ENCODE measurements at places on chromosomes 13 and 19. TPM values are rescaled to one million over a fixed set of nuclear protein-coding genes. Genes with fewer than 3 reads are reported as not detected.

The PNMA8B gene
- total RNA-seq, result 2.1 TPM

The RASA3 gene
- 7.6 TPM for total RNA-seq

- H3K27me3 ChIP-seq, result no peaks in the 10 kb centered on the region
- peaks cover 8% of the 10 kb centered on the region for H3K4me1 ChIP-seq
- H3K4me3 ChIP-seq, result no peak overlapping the region
Measured at GRCh38 chr19:18364826-18365528, 21.0 kb upstream of the GDF15 start.

DNA sequence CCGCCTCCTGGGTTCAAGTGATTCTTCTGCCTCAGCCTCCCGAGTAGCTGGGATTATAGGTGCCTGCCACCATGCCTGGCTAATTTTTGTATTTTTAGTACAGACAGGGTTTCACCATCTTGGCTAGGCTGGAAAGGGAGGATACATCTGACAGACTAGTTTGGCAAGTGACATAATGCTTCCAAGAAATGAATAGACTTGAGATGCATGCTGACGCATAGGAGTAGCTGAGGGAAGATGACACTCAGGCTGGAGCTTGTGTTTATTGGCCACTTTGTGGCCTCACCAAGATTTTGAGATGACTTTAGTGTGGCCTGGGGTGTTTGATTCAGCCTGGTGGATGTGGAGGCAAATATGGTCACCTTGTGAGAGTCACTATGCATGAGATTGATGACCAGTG is 4.0 kb downstream of the ZNF586 start:
- no peak for DNase-seq
- peaks cover 13% of the 10 kb centered on the region for H3K4me1 ChIP-seq
- H3K4me3 ChIP-seq, result no peak overlapping the region
- peaks cover 68% of the 10 kb centered on the region for H3K36me3 ChIP-seq
- H3K27ac ChIP-seq, result no peak overlapping the region
- H3K27me3 ChIP-seq, result no peaks in the 10 kb centered on the region

GRCh38 chr13:33015241-33015668 is 968 bp upstream of the KL start:
- peaks cover 66% of the 10 kb centered on the region for H3K27me3 ChIP-seq
- no peak for DNase-seq
- peak overlapping the region; percentile 66 for H3K4me3 ChIP-seq
- H3K27ac ChIP-seq, result no peak overlapping the region

DNA sequence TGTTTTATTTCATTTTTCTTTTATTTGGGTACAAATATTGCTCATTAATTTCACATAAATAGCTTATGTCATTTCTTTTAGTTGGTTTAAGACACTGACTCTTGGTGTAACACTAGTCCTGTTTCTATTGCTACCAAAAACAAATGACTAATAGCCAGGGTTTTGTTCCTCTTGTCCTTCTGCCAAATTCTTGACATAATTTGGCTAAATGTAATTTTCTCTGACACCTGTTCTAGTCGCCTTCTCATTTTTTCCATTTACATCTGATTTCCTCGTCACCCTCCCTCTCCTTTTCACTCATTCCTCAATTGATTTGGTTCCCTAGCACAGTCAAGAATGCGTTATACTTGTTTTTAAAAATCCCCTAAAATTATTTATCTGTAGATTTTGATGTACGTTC is 1718.7 kb downstream of the EFNB2 start:
- DNase-seq, result no peak
- no peak overlapping the region for H3K27ac ChIP-seq
- H3K4me1 ChIP-seq, result no peaks in the 10 kb centered on the region
- H3K36me3 ChIP-seq, result no peaks in the 10 kb centered on the region
- H3K4me3 ChIP-seq, result no peak overlapping the region

DNA sequence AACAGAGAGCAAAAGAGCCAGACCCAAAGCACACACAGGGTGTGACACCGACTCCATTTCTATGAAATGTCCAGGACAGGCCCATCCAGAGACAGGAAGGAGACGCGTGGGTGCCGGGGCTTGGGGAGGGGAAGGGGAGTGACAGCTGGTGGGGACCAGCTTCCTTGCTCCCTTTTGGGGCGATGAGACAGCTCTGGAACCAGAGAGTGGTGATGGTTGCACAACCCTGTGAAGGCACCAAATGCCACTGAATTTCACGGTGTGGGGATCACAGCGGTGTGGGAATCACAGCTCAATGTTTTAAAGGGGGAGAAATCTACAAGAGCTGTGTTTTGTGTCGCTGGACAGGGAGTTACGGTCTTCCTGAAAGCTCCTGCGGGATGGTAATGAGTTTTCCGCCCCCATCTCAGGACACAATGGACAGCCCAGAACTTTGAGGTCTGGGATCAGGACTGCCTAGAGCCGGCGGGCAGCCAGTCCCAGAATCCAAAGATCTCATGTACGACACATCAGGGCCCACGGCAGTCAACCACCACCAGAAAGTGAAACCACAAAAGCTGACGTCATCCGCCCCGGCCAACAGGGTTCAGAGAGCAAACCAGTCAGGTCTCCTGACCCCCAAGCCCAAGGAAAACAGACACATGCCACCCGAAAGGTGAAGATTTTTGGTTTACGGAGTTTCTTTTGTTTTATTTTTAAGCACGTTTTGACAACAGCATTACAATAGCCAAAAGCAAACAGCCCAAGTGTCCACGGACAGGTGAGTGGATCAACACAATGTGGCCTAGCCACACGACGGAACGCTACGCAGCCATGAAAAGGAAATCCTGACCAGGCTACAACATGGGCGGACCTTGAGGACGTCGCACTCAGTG is 7.3 kb downstream of the SGTA start:
- H3K27ac ChIP-seq, result peak overlapping the region; percentile 84
- peaks cover 7% of the 10 kb centered on the region for H3K36me3 ChIP-seq
- H3K4me1 ChIP-seq, result peaks cover 1% of the 10 kb centered on the region
- H3K4me3 ChIP-seq, result no peak overlapping the region

DNA sequence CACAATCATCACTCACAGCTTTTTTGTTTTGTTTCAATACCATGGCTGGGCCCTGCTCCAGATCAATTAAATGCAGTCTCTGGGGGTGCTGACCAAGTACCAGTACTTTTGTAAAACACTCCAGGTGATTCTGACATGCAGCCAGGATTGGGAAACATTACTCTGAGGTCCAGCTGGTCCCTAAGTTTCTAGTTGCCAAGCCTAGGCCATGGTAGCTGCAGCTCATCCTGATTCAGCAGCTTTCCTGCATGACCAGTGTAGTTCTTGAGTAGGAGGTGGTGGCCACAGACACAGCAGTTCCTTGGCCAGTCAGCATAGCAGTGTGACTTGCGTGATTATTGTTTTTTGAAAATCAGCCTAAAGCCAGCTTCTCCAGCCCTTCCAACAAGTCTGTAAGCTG is 859.1 kb downstream of the DIAPH3 start:
- DNase-seq, result no peak
- H3K27me3 ChIP-seq, result no peaks in the 10 kb centered on the region
- no peaks in the 10 kb centered on the region for H3K4me1 ChIP-seq
- no peak overlapping the region for H3K4me3 ChIP-seq
- H3K27ac ChIP-seq, result no peak overlapping the region

DNA sequence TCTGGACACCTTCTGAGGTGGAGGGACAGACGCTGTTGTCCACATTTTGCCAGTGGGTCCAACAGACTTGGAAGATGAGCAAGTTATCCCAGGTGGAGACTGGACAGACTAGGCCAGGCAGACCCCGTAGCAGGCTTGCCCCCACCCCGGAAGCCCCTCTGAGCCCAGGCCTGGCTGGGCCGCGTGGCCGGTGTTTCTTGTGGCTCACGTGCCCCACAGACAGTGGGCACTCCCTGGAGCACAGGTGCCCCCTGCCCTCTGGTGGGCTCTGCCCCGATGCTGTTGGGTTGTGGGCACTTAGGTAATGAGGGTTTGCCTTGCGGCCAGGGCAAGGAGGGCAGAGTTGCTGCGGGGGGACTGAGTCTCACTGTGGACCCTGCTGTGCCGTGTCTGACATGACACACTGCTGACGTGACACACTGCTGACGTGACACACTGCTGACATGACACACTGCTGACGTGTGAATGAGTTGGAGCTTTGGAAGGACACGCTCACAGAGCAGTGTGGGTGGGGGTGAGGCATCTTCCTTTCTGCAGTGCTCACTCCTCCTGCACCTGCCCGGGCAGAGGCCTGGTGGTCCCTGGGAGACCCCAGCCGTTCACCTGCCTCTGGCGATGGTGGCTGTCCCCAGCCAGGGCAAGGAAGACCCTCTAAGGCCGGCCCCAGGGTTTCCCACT is 25.1 kb downstream of the DOT1L start:
- H3K27ac ChIP-seq, result no peak overlapping the region
- peaks cover 3% of the 10 kb centered on the region for H3K4me1 ChIP-seq
- DNase-seq, result no peak
- no peaks in the 10 kb centered on the region for H3K27me3 ChIP-seq
- peaks cover 19% of the 10 kb centered on the region for H3K36me3 ChIP-seq

DNA sequence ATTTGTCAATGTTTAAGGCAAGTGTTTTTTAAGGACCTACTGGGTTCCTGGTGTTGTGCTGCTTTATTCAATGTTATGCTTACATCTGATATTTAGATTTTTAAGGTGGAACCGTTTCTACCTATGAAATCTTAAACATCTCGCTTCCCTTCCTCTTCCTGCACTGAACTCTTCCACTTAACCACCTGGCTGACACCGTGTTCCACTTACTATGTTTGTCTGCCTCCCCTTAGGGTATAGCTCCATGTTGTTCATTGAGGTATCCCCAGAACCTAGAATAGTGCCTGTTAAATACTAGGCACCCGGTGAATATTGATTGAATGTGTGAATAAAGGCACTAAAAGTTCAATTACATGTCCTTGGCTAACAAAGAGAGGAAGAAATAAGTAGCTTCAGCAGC is 104.9 kb downstream of the RNF17 start:
- peaks cover 6% of the 10 kb centered on the region for H3K27me3 ChIP-seq
- DNase-seq, result no peak
- no peak overlapping the region for H3K4me3 ChIP-seq
- peaks cover 5% of the 10 kb centered on the region for H3K4me1 ChIP-seq
- H3K27ac ChIP-seq, result no peak overlapping the region

DNA sequence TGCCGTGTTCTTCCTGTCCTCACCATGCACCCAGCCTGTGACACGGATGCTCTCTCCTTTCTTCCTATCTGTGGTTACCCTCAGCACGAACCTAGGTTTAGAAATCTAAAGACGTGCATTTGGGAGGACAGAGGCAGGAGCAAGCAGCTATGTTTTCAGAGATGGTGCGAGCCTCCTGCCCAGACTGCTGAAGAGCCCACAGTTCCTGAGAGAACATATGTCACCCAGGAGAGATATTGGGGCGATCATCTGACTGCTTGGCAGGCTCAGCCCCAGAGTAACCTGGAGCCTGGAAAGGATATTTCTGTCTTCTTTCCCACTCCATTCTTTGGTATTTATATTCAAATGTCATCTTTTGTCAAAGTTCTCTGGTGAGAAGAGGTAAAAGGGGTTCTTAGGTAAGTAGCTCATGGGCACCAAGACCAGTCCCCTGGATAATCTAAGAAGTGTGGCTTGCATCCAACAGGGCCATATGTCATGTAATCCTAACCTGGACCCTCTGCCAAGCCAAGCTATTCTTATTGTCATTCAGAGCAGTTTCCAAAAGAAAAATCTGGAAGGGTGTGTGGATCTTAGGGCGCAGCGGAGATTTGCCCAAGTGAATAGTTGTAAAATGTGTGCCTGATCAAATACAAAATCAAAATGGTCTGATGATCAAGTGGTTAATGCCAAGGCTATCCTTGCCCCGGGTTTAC is 59.5 kb downstream of the FGF9 start:
- peaks cover 7% of the 10 kb centered on the region for H3K27me3 ChIP-seq
- DNase-seq, result no peak
- no peak overlapping the region for H3K4me3 ChIP-seq
- H3K4me1 ChIP-seq, result no peaks in the 10 kb centered on the region
- peaks cover 2% of the 10 kb centered on the region for H3K36me3 ChIP-seq

- H3K36me3 ChIP-seq, result peaks cover 10% of the 10 kb centered on the region
- H3K27ac ChIP-seq, result no peak overlapping the region
- H3K4me1 ChIP-seq, result peaks cover 14% of the 10 kb centered on the region
- no peak overlapping the region for H3K4me3 ChIP-seq
- DNase-seq, result no peak
Measured at GRCh38 chr13:49251326-49251725, 3.6 kb downstream of the CDADC1 start.

DNA sequence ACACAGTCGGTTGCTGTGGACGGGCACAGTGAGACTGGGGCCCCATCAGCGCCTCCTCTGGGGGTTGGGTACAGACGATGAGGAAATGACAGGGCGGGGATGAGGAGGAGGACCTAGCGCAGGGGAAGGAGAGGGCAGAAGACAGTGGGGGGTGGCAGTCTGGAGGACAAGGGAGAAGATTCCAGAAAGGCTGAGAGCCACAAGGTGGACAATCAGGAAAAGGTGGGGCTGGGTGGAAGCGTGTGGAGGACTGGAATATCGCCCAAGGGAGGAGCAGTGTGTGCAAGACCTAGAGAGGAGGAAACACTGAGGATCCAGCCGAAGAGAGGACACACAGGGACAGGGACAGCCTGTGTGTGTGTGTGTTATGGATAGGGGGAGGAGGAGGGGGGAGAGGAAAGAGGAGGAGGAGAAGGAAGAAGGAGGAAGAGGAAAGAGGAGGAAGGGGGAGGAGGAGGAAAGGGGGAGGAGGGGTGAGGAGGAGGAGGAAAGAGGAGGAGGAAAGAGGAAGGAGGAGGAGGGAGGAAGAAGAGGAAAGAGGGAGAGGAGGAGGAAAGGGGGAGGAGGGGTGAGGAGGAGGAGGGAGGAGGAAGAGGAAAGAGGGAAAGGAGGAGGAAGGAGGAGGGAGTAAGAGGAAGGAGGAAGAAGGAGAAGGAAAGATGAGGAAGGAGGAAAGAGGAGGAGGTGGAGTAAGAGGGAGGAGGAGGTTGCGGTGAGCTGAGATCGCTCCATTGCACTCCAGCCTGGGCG is 15.8 kb upstream of the GARIN5A start:
- H3K36me3 ChIP-seq, result peaks cover 3% of the 10 kb centered on the region
- peaks cover 9% of the 10 kb centered on the region for H3K4me1 ChIP-seq
- H3K4me3 ChIP-seq, result no peak overlapping the region
- DNase-seq, result no peak
- no peak overlapping the region for H3K27ac ChIP-seq

Measured in progenitor cell of endocrine pancreas (in vitro differentiated cells).